ENCODE measurements at places on chromosomes 12 and 14. TPM values are rescaled to one million over a fixed set of nuclear protein-coding genes. Genes with fewer than 3 reads are reported as not detected.
A peak's percentile ranks its signal among the peaks of the same experiment; 100 is the strongest.

- H3K4me3 ChIP-seq = peak overlapping the region; percentile 16
- peaks cover 14% of the 10 kb centered on the region for H3K36me3 ChIP-seq
- no peaks in the 10 kb centered on the region for H3K27me3 ChIP-seq
These were observed 29.7 kb downstream of the ATF7IP start for GRCh38 chr12:14395074-14395778.

DNA sequence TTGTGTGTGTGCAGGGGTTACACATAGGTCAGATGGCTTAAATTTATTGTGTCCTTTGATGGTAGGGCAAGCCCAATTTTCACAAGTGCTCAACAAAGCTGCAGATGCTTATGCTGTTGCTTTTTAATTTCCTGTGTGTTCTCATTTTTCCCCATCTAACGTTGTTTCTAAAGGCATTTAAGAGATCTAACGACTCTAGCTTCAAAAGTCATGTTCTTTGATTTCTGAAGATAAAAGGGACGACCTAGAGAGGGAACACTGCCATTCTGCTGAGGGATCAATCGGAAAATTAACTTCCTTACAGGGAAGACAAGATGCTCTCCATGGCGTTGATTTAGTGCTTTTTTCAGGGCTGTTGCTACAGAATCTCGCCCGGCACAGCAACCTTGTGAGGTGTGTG is 79.0 kb upstream of the GNG2 start:
- H3K27me3 ChIP-seq = peaks cover 5% of the 10 kb centered on the region
- no peak overlapping the region for H3K4me3 ChIP-seq
- H3K27ac ChIP-seq = no peak overlapping the region
- DNase-seq = no peak
- H3K36me3 ChIP-seq = no peaks in the 10 kb centered on the region
- H3K4me1 ChIP-seq = no peaks in the 10 kb centered on the region

DNA sequence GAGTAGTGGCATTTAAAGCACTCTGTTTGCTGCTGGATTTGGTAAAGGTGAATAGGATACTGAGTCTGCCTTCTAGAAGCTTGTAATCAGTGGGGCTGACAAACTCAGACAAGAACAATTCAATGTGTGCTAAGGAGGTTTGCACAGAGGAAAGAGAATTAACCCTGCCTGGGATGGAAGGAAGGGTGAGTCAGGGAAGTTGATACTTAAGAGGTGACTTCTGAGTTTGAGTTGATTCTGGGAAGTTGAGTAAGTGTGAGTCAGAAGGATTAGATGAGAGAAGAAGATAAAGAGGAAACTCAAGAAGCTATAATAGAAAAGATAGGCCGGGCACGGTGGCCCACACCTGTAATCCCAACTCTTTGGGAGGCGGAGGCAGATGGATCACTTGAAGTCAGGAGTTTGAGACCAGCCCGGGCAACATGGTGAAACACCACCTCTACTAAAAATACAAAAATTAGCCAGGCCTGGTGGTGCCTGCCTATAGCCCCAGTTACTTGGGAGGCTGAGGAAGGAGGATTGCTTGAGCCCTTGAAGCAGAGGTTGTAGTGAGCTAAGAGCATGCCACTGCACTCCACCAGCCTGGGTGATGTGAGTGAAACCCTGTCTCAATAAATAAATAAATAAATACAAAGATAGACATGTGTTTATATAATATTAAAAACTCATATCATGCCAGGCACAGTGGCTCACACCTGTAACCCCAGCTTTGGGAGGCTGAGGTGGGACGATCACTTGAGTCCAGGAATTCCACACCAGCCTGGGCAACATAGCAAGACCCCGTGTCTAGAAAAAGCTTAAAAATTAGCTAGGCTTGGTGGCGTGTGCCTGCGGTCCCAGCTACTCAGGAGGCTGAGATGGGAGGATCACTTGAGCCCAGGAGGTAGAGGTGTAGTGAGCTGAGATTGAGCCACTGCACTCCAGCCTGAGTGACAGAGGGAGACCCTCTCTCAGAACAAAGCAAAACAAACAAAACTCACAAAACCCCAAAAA is 126.8 kb upstream of the CPM start:
- H3K4me1 ChIP-seq = peaks cover 8% of the 10 kb centered on the region
- no peaks in the 10 kb centered on the region for H3K27me3 ChIP-seq
- no peak overlapping the region for H3K4me3 ChIP-seq
- DNase-seq = no peak
- H3K27ac ChIP-seq = no peak overlapping the region

Gene ERBB3
- 8.8 TPM for total RNA-seq

Gene SIRT4
- total RNA-seq = 3.8 TPM
